ENCODE measurements at places on chromosomes 4 and X.

GRCh38 chr4:87045659-87046058 is 110.8 kb downstream of the AFF1 start:
- DNase-seq = no peak

DNA sequence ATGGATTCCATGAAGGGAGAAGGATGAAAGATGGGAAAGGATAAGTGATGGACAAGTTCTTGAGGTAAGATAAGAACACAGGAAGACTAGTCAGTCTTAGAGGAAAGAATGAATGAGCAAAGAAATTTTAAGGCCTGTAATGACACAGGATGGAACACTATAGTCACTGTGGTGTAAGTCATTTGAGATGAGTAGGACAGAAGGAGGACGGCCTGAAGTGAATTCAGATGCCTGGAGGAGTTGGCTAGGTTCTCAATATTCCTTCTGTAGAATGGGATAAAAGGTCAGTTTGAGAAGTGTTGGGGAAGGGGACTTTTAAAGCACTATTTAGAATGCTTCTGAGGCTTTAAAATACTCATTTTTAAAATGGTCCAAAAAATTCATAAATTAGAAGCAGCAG is 3.9 kb downstream of the MSMO1 start:
- DNase-seq = no peak

DNA sequence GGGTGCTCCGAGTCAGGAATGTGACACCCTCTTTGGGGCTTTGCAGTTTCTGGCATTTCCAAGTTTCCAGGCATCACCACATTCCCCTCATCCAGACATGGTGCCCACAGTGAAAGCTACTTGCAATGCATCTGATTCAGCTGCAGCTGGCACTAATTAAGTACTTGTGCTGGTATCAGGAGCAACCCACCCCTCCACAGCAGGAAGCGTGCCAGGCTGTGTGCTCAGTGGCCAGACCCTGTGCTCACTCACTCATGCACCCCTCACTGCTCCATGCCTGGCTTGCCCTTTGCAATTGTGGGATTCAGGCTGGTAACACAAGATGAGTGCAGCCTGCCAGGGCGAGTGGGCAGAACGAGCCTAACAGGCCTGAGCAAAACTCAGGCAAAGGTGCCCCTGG is 271.2 kb downstream of the EPHA5 start:
- DNase-seq = no peak

GRCh38 chr4:91359041-91360031 is 944.4 kb upstream of the GRID2 start:
- no peak for DNase-seq

- DNase-seq = no peak
Observed at GRCh38 chr4:65311120-65311519, 359.2 kb downstream of the EPHA5 start.

DNA sequence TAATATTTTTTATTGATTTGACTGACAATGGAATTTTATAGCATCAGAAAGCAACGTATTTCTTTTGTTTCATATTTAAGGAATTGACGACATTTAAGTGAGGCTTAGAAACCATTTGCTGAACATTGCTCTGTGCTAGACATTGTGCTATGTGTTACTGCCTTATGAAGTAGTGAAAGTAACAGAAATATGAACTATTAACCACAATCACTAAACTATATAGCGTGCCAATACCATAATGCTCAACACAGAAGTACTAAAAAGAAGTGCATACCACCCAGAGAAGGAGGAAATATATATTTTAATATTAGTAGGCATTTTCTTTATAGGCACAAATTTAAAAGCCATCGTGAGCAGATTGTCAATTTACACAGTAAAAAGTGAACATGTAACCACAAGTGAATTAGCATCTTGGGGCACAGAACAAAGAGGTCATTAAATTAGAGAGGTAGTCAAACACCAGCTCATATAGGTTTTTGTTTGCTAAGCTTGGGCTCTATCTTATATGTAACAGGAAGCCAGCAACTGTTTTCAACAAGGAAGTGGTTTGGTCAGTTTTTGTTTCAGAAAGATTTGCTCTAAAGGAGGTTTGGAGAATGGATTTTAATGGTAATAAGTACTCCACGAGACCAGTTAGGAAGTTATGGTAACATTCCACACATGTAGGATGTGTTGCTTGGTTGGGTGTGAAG is 270.7 kb downstream of the GRXCR1 start:
- no peak for DNase-seq

DNA sequence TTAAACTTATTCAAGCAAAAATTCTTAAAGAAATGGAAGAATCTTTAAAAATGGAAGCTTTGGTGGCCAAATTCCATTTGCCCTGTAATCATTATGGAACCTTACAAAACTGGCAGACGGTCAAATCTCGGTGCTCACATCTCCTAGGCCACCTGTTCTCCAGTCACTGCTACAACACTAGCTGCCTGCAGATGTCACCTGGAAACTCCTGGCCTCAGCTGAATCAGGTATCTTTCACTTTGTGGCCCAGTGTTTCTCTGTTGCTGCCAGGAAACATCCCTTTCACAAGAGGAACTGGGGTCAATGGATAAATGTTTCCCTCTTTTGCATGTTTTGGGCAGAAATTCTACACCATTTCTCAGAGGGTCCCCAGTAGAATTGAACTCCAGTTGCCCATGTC is 4.2 kb upstream of the CXCL3 start:
- no peak for DNase-seq

DNA sequence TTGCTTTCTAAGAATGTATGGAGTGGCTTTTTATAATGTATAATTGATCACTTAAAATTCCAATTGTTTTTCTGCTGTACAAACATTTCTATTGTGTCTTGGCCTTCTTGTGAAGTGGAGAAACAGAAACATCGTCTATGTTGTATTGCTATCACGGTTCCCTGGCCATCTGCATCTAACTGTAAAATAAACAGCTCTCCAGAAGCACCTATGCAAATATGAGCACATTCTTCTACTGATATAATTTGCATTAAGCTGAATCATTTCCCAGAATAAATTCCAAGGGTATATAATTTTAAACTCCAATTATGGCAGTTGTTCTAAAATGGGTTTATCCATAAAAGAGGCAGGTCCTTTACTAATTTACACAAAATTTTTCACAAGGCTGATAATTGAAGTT is 261.6 kb upstream of the STS start:
- no peak for DNase-seq

- peak; percentile 24 for DNase-seq
Observed at GRCh38 chrX:53263597-53264094, 17.7 kb downstream of the IQSEC2 start.

DNA sequence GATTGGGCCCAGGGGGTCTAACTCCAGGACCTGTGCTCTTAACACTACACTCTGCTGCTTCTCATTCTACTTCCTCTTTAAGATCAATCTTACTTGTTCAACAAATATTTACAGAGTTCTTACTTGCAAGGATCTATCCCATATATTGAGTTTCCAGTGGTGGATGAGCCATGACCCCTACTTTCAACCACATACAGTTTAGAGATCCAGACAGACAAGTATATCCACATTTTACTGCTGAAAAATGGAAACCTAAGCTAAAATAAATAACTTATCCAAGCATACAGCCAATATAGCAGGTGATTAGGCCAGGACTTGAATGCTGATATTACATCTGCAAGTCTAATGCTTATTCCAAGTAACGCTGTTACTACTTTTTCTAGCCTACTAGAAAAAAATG is 18.7 kb downstream of the TMEM150C start:
- DNase-seq = no peak

DNA sequence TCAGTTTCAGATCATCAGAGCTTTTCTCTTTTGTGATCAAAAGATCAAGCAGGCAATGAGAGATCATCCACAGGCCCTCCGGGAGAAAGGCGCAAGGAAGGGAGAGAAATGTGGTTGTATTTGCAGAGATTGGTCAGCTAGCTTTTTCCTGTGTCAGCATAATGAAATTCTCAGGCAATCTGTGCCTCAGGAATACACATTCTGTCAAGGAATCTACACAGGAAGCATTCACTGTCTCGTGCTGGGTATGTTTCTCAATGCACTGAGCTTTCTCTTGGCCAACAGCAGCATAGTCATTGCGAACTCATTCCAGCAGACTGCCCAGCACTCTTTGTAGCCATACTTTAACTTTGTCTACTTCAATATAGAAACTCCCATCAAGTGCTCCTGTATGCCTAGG is 413.7 kb downstream of the PPP3CA start:
- DNase-seq = no peak

DNA sequence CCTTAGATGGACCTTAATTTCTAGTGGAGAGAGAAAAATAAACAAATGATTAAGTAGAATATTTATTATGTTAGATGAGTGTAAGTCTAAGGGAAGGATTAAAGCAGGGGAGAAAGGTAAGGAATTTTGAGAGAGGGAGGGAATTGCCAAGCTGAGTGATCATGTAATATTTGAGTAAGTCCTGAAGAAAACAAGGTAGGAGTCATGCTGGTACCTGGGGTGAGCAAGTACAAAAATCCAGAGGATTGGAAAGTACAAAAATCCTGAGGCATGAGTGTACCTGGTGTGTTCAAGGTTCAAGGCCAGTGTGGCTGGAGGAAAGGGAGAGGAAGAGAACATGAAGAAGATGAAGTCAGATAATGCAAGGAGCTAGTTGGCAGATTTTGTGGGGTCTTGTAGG is 87.2 kb upstream of the MYOZ2 start:
- no peak for DNase-seq

GRCh38 chr4:11297201-11297600 is 131.5 kb downstream of the HS3ST1 start:
- no peak for DNase-seq

- DNase-seq = no peak
Observed at GRCh38 chr4:48970471-48970921, 15.6 kb upstream of the CWH43 start.

GRCh38 chr4:41658163-41658562 is 90.4 kb downstream of the PHOX2B start:
- DNase-seq = no peak

DNA sequence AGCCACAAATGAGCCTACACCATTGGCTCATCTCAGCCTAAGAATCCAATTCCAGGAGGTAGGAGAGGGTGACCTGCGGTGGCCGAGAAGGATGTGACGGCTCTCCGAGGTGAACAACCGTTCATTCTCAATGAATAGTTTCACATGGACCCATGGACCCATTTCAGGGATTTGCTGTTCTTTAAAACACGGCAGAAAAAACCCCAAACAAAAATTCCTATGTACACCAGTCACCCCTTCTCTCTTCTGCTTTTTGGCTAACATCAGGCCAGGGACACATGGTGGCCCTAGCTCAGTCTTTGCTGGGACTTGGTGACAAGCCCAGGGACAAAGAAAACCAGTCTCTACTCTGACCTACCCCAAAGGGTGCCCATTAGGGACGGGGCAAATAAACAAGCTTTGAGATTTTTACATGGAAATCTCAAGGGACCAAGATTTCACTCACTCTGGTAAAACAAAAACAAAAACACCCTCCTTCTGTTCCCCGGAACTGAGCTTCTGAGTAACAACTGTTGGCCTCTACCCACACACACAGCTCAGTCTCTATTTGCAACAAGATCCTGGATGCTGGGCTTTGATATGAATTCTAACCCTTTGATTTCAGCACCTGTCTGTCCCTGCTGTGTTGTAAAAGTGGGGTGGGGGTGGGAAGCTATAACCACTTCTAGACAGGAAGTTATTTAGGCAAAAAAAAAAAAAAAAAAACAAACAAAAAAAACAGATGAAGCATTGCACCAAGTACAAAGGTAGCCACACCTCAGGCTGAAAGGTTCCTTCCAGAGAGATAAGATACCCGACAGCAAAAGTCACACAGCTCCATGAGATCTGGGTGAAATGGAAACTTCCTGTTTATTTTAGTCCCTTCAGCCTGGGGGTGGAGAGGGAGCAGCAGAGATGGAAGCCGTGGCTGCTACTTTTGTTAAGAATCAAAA is 49.0 kb downstream of the DDX3X start:
- peak; percentile 78 for DNase-seq

DNA sequence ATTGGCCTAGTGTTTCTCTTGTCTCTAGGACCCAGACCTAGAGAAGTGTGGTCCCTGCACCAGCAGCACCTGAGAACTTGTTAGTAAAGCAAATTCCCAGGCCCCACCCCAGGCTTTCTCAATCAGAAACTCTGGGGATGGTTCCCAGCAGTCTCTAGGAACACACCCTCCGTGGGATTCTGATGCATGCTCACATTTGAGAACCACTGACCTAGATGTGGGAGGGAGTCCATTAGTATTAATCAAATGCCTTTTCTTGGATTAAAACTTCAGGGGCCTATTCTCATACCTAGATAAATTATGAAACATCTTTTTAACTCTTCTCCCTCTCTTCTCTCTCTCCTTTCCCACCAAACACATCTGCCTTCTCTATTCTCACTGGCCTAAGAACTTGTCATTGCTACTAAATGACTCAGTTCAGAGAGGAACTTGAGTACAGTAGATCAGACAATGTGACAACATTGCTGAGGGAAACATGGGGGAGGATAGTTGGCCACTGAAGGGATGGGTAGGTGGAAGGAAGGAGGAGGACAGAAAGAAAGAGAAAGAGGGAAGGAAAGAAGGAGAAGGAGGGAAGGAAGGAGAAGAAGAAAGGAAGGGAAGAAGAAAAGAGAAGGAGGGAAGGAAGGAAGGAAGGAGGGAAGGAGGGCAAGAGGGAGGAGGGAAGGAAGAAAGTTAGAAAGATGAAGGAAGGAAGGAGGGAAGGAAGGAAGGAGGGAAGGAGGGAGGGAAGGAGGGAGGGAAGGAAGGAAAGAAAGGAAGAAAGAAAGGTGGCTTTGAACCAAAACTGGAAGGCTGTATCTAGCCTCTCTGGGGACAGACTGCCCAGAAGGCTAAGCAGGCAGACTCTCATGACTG is 132.7 kb upstream of the MAP3K15 start:
- DNase-seq = no peak

- DNase-seq = no peak
Observed at GRCh38 chr4:20592663-20593062, 107.6 kb upstream of the PACRGL start.

- peak; percentile 29 for DNase-seq
Observed at GRCh38 chr4:37889849-37890800, 759 bp upstream of the TBC1D1 start.

DNA sequence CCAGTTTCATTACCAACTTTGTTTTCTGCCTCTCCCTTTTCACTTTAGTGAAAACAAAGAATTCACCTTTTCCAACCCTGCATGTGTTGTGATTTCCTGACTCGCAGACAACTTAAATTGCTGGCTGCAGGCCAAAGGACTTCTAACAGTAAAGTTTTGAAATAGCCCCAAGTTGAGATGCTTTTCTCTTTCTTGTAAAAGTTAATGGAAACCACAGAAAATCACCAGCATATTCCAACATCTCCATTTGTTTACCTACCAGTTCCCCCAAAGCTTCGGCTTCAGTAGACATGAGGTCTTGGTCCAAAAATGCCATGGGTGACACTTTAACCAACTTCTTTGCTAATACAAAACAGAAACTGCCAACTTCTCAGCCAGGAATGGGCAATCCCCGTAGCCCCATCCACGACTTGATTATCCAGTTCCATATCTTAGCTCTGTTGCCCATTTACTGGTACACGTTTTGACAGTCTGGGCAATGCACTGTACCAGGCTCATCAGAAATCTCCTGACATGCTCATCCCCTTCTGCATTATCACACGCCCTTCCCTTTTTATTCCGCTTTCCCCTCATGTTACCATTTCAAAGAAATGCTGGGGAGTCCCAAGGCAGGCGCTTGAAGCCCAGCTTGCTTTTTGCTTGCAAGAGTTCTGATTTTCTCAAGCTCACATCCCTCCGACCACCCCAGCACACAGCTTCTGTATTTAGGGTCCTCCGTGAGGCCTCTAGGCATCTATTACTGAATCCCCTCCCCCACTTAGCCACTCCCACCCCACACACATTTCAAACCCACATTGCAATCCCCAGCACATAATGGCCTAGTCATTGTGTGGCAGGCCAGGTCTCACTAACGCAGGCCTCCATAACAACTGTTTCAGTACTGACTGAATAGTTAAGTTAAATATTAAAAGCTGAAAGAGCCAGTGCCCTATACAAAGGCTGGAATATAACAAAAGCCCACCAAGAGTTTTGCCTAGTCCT is 137.9 kb upstream of the S100G start:
- DNase-seq = no peak

Measured in CD4-positive, alpha-beta T cell treated with Interleukin-2 at 100 ng/mL for 4 hours (primary cell).